HS-5 (cell line): ENCODE measurements at places on chromosomes 11 and 22.

- DNase-seq = no peak
These were observed 8.0 kb downstream of the POLD4 start for GRCh38 chr11:67345247-67345919.

DNA sequence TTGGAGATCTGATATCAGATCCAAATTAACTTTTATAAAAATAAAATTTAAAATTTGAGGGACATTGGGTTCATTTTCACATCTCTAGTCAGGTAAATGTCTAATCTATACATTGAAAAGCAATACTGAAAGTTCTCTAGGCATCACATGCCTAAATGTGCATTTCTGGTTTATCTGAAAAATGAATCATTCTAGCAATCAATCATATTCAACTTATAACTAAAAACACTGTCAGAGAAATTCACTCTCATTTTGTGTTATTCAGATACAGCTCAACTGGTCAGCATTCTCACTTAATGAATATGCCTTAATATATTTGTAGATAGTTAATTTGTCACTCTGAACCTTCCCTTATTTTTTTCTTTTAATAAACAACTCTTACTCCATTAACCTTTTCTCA, 243.2 kb downstream of the CASP12 start:
- DNase-seq = no peak

DNA sequence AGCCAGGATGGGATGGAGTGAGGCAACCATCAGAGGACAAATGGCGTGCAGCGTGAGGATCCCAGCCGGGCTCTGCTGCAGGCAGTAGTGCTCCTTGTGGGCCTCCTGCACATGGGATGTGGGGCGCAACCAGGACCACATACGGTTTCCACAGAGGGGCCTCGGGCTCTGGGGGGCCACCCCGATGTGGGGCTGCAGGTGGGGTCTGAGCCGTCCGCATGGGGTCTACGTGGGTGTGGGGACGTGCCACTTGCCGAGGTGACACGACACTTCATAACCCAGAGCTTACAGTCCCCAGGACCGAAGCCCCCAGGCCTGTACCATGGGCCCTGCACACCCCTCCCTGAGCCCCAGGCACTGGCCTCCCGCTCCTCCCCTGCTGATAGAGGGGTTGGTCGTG, 10.8 kb downstream of the TTLL8 start:
- DNase-seq = no peak

DNA sequence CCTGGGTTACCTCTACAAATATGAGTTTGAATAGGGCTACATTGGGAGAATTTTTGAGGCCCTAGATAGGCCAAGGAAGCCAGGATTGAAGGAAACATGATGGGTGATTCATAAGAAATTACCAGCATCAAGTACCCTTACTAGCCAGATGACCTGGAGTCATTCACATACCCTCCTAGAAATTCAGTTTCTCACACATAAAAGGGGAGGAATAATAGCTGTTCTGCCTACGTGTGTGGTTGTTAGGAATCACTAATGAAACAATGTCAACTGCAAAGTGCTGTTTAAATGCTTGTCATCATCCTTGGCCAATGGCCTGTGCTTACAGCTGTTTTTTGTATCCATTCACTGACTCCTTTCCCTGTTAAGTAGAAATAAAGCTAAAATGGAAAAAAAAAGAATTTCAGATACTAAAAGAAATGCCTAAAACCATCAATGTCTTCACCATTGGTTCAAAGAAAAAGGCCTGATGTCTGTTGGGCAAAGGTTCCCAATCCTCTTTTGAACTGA, 114.4 kb downstream of the NCAM1 start:
- DNase-seq = no peak

DNA sequence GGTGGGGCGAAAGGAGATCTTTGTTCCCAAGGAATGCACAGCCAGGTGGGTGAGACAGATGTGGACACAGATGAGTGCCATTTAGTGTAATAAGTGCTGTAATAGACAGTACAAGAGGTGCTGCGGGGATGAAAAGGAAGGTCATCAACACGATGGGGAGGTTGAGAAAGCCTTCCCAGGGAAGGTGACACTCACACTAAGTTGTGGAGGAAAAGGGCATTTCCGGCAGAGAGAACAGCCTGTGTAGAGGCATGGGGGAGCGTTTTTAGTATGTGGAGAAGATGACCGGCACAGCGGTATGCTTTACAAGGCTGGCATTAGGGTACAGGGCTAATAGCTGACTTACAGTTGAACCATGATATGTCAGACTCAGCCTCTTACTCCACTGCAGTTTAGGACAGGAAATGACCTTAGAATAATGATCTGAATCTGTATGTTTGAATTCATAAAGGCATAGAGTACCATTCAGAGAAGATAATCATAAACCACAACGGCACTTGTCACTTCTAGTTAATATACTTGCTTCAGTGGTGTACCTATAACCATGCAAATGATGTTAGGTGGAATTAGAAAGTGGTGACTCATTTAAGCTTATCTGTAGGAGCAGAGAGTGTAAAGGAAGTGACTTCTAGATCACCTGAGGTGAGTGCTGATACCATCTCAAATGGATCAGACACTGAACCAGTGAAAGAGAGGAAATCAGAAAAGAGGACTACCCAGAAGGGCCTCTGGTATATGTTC, 60.6 kb downstream of the FAM83F start:
- DNase-seq = no peak
